Fibroblast of upper back skin (primary cell): ENCODE measurements at places on chromosomes 5 and 9.

DNA sequence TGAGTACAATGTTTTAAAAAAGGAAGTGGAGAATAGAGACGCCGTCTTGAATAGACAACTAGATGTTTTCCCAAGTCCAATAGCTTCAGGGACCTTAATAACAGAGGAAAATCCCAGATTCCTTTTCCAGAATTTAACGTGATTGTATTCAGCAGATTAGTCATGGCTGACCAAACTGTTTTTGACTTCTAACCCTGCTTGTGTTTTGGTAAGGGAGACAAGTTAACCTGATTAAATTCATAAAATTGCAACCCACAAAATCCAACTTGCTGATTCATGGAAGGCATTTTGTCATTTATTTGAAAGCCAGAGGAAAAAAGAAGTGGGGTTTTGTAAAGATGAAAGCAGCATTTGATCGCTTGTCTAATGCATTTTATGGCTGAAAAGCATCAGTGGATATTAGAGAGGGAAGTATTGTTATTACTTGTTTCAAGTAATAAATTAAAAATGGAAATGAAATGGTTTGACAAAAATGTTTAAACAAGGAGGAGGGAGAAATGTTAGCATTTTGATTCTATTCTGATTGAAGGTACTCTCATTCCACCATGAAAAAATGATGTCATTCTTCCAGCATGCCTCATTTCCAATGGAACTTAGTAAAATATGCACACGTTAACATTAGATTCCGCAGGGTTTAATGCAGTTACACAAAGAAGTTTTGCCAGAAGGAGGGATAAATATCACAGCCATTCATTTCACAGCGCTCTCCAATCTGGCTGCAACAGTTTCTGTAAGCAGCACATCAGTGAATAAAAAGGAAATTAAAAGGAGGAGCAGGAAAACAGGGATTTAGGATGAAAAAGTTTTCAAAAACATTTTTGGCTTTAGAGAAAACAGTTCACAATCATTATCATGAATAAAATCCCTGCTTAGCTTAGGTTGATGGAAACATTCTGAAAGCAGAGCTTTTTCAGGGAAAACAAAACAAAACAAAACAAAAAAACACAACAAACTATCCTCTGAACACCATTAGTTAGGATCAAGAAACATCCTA, 314.7 kb downstream of the PRR16 start:
- peak; percentile 84 for DNase-seq

DNA sequence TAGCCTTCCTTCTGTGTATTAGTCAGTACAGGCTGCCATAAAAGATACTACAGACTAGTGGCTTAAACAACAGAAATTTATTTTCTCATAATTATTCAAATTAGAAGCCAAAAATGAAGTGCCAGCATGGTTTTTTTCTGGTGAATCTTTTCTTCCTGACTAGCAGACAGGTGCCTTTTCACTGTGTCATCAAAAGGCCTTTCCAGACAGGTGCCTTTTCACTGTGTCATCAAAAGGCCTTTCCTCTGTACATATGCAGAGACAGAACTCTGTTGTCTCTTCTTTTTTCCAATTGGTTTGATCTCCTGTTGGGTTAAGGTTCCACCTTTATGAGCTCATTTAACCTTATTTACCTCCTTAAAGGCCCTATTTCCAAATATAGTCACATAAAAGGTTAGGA, 599.9 kb downstream of the ISL1 start:
- DNase-seq: no peak

DNA sequence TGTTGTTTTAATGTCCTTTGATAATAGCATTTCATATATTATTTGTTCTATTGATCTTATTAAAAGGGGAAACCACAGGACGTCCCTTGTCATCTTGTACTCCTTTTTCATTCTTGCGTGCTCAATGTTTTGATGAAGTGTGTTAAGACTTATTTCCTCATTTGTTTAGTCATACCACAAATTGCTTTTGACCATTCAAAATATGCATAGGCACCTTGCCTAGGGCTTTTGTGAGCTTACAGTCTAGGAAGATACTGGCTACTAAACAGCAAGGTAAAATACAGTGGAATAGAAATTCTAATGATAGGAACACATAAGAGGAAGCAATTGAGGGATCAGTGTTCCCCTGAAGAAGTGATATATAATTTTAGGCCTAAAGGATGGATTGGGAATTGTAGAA, 190.3 kb downstream of the WDR70 start:
- no peak for DNase-seq

DNA sequence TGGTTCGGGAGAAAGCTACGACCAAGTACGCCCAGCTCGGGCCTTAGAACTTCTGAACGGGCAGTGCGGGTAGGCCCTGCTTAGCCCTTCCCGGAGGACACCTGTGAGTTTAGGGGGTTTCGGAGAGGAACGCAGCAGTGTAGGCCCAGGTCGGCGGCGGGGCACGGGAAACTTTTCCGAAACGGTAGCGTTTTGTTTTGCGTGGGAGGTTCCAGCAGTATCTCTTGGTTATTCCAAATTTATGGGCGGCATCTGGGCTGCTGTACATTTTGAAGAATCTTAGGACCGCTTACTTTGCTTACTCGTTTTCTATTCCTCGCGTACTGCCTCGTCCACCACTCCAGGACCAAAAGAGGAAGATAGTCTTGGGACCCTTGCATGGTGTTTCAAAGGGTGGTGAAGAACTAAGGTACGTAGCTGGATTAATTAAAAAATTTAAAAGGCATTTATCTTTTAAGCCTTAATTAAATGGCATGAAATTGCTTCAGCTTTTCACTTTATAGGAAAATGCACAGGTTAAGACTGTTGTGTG, 492 bp downstream of the TENT2 start:
- no peak for DNase-seq

GRCh38 chr5:39284552-39284951, 65.2 kb upstream of the FYB1 start:
- no peak for DNase-seq

GRCh38 chr9:2411459-2412215, 209.9 kb upstream of the VLDLR start:
- peak; percentile 90 for DNase-seq

GRCh38 chr5:27494887-27495286, 456.5 kb upstream of the CDH9 start:
- peak; percentile 76 for DNase-seq
